ENCODE measurements at places on chromosomes 2 and 18. TPM values are rescaled to one million over a fixed set of nuclear protein-coding genes. Genes with fewer than 3 reads are reported as not detected.
A peak's percentile ranks its signal among the peaks of the same experiment; 100 is the strongest.

- no peak overlapping the region for H3K4me3 ChIP-seq
- no peak overlapping the region for H3K27ac ChIP-seq
- H3K27me3 ChIP-seq, result peaks cover 6% of the 10 kb centered on the region
- H3K4me1 ChIP-seq, result no peaks in the 10 kb centered on the region
- no peak for DNase-seq
- H3K36me3 ChIP-seq, result no peaks in the 10 kb centered on the region
Observed at GRCh38 chr2:127012868-127013267, 94.1 kb downstream of the BIN1 start.

- no peaks in the 10 kb centered on the region for H3K4me1 ChIP-seq
- no peak overlapping the region for H3K4me3 ChIP-seq
- H3K27me3 ChIP-seq, result no peaks in the 10 kb centered on the region
- peak; percentile 48 for DNase-seq
Observed at GRCh38 chr2:175690113-175690837, 311.8 kb downstream of the LNPK start.

- no peaks in the 10 kb centered on the region for H3K4me1 ChIP-seq
- no peak overlapping the region for H3K27ac ChIP-seq
- no peak for DNase-seq
- H3K27me3 ChIP-seq, result no peaks in the 10 kb centered on the region
- H3K4me3 ChIP-seq, result no peak overlapping the region
Observed at GRCh38 chr2:201628545-201628944, 14.8 kb downstream of the TMEM237 start.

- no peak for DNase-seq
- H3K27ac ChIP-seq, result no peak overlapping the region
- H3K27me3 ChIP-seq, result no peaks in the 10 kb centered on the region
- no peak overlapping the region for H3K4me3 ChIP-seq
- no peaks in the 10 kb centered on the region for H3K4me1 ChIP-seq
- no peaks in the 10 kb centered on the region for H3K36me3 ChIP-seq
Observed at GRCh38 chr18:31064130-31064529, 21.6 kb upstream of the DSC3 start.

DNA sequence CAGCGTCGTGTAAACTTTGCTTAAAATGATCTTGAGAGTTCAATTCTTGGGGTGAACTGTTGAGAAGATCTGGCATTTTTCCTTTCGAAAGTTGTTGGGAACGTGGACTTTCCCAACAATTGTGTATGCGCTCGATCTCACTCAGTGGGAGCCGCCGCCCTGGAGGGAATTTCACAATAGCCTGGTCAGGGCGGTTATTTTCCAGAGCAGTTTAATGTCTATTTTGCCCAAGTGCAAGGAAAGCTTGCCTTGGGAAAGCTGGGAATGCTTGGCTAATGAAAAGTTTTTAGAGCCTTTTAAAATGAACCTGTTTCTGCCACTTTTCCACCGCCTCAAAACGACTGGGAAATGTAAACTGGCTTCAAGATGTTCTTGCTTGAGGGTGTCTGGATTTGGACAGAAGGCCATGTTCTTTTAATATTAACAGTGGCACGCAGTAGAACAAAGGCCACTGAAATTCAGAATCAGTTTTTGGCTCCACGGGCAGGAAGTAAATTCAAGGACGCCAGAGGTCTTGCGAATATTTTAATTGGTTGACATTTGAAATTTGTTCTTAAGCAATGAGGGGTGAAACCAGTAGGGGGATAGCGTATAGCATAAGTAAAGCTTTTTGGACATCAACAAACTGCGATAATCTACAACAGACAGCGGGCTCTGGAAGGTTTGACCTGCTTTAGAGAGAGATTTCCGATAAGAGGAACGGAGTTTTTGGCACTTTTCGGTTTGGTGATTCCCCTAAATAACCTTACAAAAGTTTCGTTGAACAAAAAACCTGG, 1.2 kb downstream of the CFLAR start:
- no peaks in the 10 kb centered on the region for H3K36me3 ChIP-seq
- H3K27ac ChIP-seq, result peak overlapping the region; percentile 96
- peaks cover 51% of the 10 kb centered on the region for H3K4me1 ChIP-seq
- peak overlapping the region; percentile 98 for H3K4me3 ChIP-seq
- H3K27me3 ChIP-seq, result no peaks in the 10 kb centered on the region
- peak; percentile 83 for DNase-seq

DNA sequence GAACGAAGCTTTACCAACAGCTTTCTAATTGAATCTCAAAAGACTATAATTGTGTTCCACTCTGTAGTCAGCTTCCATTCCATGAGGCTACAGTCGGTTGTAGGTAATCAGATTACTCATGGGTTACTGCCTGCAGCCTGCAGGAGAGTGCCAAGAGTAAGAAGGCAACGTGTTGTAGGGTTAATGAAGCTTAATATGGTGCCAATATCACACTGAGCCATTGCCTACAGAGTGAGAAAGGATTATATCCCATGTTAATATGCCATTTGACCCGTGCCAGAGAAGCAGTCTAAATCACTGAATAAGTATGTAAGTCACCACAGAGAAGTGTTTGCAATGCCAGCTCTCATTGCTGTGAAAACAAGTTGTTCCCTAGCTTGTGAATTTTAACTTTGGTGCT, 734.5 kb upstream of the ACVR2A start:
- no peak for DNase-seq
- no peaks in the 10 kb centered on the region for H3K27me3 ChIP-seq
- no peak overlapping the region for H3K4me3 ChIP-seq
- no peaks in the 10 kb centered on the region for H3K4me1 ChIP-seq

- H3K36me3 ChIP-seq, result peaks cover 7% of the 10 kb centered on the region
- H3K27me3 ChIP-seq, result peaks cover 67% of the 10 kb centered on the region
- DNase-seq, result peak; percentile 60
- H3K27ac ChIP-seq, result no peak overlapping the region
- H3K4me3 ChIP-seq, result peak overlapping the region; percentile 26
- H3K4me1 ChIP-seq, result peaks cover 49% of the 10 kb centered on the region
Observed at GRCh38 chr2:74498500-74499266, 720 bp downstream of the LBX2 start.

Gene MAPK4
- not detected for total RNA-seq

- H3K4me3 ChIP-seq, result no peak overlapping the region
- no peak for DNase-seq
- no peaks in the 10 kb centered on the region for H3K4me1 ChIP-seq
- no peaks in the 10 kb centered on the region for H3K27me3 ChIP-seq
Observed at GRCh38 chr2:16183345-16183744, 243.0 kb downstream of the MYCN start.

- no peaks in the 10 kb centered on the region for H3K27me3 ChIP-seq
- no peaks in the 10 kb centered on the region for H3K4me1 ChIP-seq
- no peak overlapping the region for H3K27ac ChIP-seq
- no peaks in the 10 kb centered on the region for H3K36me3 ChIP-seq
- no peak for DNase-seq
- H3K4me3 ChIP-seq, result no peak overlapping the region
Observed at GRCh38 chr2:110883406-110883805, 151.0 kb downstream of the ACOXL start.

- no peaks in the 10 kb centered on the region for H3K27me3 ChIP-seq
- DNase-seq, result peak; percentile 49
Observed at GRCh38 chr2:233384015-233384414, 29.7 kb downstream of the DGKD start.

- no peak overlapping the region for H3K27ac ChIP-seq
- no peaks in the 10 kb centered on the region for H3K27me3 ChIP-seq
- no peak overlapping the region for H3K4me3 ChIP-seq
- H3K36me3 ChIP-seq, result no peaks in the 10 kb centered on the region
- DNase-seq, result no peak
- no peaks in the 10 kb centered on the region for H3K4me1 ChIP-seq
Observed at GRCh38 chr2:220904015-220904414, 668.1 kb downstream of the EPHA4 start.

DNA sequence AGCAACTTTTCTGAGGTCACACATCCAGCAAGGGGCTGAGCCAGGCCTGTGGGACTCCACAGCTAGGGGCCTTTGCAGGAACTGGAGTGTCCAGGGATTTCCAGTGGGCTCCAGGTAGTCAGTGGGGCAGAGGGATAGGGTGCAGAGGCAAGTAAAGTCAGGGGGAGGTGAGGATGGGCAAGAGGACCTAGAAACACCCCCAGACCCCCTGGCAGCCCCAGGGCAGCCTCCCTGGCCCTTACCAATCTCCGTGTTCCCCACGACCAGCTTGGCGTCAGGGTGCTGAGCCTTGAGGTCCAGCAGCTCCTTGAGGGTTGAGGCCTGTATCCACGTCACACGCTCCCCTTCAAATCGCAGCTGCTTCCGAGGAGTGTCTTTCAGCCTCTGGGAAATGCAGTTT, 28.4 kb downstream of the XDH start:
- H3K27ac ChIP-seq, result no peak overlapping the region
- H3K36me3 ChIP-seq, result no peaks in the 10 kb centered on the region
- no peak overlapping the region for H3K4me3 ChIP-seq
- no peaks in the 10 kb centered on the region for H3K27me3 ChIP-seq
- no peaks in the 10 kb centered on the region for H3K4me1 ChIP-seq

DNA sequence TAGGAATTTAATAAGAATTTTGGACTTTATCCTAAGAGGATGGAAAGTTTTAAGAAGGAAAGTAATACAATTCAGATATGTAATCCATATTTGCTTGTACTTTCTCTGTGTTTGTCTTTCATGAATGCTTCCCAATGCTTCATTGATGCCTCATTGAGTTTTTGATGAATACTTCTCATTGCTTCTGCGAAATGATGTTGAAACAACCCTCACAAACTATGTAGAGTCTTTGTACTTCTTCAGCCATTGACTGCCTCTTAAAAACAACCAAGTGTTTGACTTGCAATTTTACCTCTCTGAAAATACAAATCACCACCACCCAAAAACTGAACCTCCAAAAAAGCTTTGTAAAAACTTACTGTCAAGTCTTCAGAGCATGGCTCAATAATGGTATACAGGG, 424.1 kb downstream of the ERBB4 start:
- H3K4me1 ChIP-seq, result no peaks in the 10 kb centered on the region
- no peak overlapping the region for H3K27ac ChIP-seq

DNA sequence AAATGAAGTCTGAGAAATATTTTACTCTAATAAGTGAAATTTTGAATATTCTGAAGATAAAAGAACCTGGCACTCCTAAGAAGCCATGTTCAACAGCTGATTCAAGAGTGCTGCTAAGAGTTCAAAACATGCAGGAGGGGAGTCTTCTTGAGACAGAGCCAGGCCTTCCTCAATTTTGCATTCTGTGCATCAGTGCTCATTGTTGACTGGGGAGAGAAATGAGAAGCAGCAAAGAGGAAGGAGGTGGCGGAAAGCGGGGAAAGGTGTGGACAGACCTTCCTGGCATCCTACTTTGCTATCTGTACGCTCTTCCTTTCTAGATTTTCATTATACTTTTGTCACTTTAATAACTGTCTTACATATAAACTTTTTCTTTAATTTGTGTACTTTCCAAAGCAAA, 29.7 kb upstream of the TXNDC2 start:
- H3K27ac ChIP-seq, result no peak overlapping the region
- DNase-seq, result no peak
- H3K27me3 ChIP-seq, result no peaks in the 10 kb centered on the region
- H3K4me1 ChIP-seq, result peaks cover 5% of the 10 kb centered on the region
- no peak overlapping the region for H3K4me3 ChIP-seq

Gene ALKAL2
- total RNA-seq, result 5.3 TPM

DNA sequence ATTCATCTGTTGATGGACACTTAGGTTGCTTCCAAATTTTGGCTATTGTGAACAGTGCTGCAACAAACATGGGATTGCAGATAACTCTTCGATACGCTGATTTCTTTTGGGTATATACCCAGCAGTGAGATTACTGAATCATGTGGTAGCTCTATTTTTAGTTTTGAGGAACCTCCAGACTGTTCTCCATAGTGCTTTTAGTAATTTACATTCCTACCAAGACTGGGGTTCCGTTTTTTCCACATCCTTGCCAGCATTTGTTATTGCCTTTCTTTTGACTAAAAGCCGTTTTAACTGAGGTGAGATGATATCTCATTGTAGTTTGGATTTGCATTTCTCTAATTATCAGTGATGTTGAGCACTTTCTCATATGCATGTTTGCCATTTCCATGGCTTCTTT, 200.3 kb downstream of the MBD5 start:
- no peak overlapping the region for H3K27ac ChIP-seq
- no peak for DNase-seq
- no peaks in the 10 kb centered on the region for H3K27me3 ChIP-seq
- no peaks in the 10 kb centered on the region for H3K4me1 ChIP-seq

- no peaks in the 10 kb centered on the region for H3K27me3 ChIP-seq
- H3K4me3 ChIP-seq, result no peak overlapping the region
- H3K4me1 ChIP-seq, result no peaks in the 10 kb centered on the region
- no peak for DNase-seq
- no peak overlapping the region for H3K27ac ChIP-seq
Observed at GRCh38 chr2:215528555-215528954, 92.7 kb upstream of the FN1 start.

Gene CDK15
- total RNA-seq, result not detected

GRCh38 chr2:105158002-105158401, 83.5 kb upstream of the GPR45 start:
- H3K27me3 ChIP-seq, result no peaks in the 10 kb centered on the region
- H3K4me1 ChIP-seq, result peaks cover 6% of the 10 kb centered on the region
- H3K27ac ChIP-seq, result no peak overlapping the region

DNA sequence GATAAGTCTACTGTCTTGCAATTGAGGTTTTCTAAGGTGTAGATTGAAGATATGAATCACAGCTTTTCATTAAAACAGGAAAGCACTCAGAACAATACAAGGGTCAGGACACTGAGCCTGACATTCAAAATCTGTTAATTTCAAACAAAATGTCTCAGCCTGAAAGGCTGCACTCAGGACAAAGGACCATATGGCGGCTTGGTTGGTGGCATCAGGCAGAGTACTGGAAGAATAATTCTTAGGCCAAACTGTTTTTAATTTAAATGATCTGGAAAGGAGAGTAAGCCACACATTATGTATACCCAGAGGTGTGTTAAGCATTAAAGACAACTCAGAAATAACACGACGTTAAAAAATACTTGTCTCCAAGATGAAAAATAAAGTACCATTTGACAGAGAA, 85.9 kb downstream of the SKA1 start:
- DNase-seq, result no peak
- H3K27ac ChIP-seq, result no peak overlapping the region
- H3K4me3 ChIP-seq, result no peak overlapping the region
- no peaks in the 10 kb centered on the region for H3K36me3 ChIP-seq

DNA sequence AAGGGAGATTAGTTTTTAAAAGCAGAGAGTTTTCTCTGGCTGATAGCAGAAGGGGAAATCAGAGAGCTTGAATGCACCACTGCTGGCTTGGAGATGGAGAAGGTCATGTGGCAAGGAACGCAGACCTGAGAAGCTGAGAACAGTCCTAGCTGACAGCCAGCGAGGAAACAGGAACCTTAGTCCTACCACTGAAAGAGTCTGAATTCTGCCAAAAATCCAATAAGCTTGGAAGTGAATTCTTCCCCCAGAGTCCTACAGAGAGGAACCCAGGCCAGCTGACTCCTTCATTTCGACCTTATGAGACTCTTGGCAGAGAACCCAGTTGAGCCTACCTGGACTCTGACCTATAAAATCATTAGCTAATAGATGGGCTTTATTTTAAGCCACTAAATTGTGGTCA, 371.9 kb upstream of the TNP1 start:
- DNase-seq, result no peak
- H3K27me3 ChIP-seq, result peaks cover 32% of the 10 kb centered on the region
- no peak overlapping the region for H3K4me3 ChIP-seq
- H3K4me1 ChIP-seq, result no peaks in the 10 kb centered on the region
- no peaks in the 10 kb centered on the region for H3K36me3 ChIP-seq

DNA sequence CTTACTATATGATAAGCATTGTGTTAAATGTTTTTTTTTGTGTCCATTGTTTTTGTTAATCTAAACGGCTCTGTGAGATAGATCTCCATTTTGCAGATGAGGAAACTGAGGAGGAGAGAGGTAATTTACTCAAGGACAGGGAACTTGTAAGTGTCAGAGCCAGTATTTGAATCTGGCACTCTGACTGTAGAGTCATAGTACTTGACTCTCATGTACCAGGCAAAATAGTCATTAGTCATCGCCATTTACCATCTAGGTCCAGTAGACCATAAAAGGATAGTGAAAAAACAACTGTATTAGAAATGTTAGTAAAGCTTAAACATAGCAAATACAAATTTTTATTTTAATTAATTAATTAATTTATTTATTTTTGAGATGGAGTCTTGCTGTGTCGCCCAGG, 4.8 kb downstream of the PSMD14 start:
- no peak overlapping the region for H3K4me3 ChIP-seq
- H3K36me3 ChIP-seq, result no peaks in the 10 kb centered on the region

Data from B cell (primary cell).